T-helper 1 cell (primary cell): ENCODE measurements at places on chromosomes 12 and 14.

DNA sequence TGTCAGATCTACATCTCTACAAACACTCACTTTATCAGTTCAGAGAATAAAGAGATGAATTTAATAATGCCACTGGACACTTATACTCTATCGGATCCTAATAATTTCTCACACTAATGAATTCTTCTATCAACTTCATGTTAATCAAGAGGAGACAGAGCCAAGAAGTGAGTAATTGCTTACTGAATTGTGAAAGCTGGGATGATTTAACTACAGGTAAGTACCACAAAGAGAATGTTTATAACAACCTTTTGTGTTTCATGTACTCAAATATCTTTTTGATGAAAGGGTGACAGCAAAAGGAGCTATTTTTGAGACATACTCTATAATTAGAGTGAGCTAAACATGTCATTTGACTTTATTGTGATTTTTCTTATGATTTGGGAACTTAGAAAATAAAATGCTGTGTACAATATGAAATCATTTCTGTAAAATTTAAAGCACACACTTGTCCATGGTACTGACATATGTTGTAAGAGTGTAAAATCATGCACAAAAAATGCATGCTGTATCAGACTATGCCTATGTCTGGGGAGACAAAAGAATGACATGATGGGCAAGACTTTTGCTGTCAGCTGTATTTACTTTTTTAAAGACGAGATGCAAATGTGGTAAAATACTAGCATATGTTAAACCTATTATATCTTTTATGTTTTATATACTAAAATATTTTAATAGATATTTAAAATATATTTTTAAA, 361.2 kb downstream of the CCER1 start:
- no peak for DNase-seq

DNA sequence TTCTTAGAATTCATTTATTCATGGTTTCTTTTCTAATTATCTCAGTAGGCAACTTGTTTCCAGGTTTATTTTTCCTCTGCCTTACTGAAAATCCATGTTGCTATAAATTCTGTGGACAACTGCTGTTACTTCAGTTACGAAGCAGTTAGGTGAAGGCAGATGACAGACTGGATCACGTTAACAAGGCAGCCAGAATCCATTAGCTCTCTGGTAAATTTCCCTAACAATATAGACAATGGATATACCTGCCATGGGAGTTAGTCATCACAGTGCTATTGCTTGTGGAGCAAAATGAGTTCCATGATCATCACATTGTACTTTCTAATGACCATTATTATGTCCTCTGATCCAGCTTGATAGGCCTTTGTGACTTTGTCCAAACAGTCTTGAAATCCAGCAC, 291.5 kb downstream of the NELL2 start:
- no peak for DNase-seq

DNA sequence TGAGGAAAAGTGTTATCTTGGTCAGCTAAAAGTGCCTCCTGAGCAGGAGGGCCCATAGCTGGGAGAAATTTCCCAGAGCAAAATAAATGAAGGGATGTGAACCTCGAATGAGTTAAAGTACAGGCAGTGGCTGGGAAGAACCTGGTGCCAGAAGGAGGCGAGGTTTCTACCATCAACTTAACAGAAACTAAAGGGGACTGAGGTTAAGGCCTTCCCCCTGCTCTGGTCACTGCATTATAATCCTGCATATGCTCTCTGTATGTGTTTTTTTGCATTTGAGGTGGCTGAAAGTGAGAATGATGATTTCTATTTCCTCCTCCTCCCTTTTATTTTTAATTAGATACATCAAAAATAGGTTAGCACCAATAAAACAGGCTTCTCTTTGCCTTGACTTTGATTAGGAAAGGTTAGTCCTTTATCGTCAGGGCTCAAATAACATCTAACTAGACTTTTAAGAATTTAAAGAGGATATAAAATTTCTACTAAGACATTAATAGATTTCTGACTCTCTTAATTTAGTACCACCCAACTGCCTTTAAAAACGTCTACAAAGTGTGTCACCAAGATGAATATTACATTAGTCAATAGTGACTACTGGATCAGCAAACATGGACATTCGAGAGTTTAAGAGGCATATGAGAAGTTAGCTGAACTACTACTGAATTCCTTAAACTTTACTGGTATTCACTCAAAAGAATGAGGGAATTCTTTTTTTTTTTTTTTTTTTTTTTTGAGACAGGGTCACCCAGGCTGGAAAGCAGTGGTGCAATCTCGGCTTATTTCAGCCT, 49.2 kb downstream of the GALNT4 start:
- no peak for DNase-seq

DNA sequence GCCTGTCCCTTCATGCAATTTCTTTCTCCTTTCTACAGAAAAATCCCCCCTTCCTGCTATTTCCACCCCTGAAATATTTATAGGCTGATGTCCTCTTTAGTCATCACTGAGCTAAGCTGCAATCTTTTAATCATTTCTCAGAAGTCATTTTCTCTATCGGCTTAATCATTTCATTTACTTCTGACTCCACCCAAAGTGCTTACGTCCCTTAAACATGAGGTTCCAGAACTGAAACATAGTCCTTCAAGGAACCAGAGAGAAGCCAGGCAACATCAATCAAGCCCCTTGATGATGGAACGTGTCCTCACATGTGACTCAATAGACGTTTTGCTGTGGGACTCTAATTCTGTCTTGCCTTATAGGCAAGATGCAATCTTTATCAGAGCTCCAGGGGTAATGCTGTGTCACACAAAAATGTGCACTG, 148.7 kb upstream of the KRR1 start:
- DNase-seq = no peak

GRCh38 chr14:34667007-34667406, 37.1 kb upstream of the SNX6 start:
- DNase-seq = no peak
